ENCODE measurements at places on chromosomes 7 and 10.

GRCh38 chr10:63671317-63671937 lies 150.2 kb downstream of the REEP3 start:
- no peak for DNase-seq

DNA sequence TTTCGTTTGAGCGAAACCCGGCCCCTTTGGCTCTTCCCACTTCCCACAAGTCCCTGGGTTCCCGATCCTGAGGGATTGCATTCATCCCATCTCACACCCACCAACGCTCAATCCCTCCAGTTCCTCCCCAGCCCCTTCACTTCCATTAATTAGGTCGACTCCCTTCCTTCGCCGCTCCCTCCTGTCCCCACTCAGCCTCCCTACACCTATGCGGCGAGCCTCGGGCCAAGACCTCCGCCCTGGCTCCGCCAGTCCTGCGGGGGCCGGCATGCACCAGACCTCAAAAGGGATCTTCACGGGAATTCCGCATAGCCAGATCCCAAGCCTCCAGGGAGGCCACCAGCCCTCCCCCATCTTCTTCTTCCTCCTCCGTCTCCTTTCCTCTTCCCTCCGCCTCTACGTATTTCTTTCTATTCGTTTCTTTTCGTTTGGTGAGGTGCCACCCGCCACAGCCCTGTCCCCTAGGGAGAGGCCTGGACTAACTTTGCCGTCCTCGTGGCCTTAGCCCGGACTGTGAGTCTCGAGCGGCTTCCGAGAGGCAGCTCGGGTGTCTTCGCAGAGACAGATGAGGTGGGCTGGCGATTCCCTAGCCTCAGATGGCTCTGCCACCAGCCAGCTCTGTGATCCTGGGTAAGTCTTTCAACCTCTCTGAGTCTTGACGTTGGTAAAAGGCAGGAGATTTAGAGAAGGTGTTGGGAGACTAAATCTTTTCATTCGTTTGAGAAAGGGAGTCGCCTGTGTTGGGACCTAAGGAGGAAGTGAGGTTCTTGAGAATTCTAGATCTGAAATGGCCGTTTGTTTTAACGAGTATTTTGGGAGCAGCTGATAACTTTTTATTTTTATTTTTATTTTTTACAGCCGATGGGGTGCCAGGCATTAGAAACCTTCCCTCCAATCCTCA lies 8.1 kb upstream of the LBX1 start:
- DNase-seq = no peak

DNA sequence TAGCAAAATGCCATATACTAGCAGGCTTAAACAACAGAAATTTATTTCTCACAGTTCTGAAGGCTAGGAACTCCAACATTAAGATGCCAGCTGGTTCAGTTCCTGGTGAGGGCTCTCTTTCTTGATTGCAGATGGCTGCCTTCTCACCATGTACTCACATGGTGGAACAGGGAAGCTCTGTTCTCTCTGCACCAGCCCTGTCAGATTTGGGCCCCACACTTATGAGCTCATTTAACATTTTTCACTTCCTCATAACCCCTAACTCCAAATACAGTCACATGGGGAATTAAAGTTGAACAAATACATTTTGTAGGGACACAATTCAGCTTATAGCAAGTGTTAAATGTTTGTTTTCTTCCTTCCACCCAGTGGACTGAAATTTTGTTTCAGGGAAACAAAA lies 218.6 kb upstream of the TAC1 start:
- no peak for DNase-seq

- DNase-seq = peak; percentile 81
These were observed 97.1 kb downstream of the RGS10 start for GRCh38 chr10:119445311-119445934.

DNA sequence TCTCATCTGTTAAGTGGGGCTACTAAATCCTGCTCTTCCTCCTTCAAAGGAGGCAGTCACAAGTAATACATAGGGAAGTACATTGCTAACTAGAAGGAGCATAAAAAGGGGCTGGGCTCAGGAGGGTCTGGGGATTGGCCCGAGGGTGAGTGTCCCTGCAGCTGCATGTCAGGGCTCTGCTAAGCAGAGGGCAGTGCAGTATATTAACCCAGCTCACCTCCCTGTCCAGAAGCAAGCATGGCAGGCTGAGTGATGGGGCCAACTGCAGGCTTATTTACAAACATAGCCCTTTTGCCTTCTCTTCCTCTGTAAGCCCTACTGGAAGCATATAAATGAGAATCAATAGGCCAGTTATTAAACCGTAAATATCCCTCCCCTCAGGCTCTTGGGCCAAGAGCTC lies 143.2 kb upstream of the PCBD1 start:
- DNase-seq = no peak

DNA sequence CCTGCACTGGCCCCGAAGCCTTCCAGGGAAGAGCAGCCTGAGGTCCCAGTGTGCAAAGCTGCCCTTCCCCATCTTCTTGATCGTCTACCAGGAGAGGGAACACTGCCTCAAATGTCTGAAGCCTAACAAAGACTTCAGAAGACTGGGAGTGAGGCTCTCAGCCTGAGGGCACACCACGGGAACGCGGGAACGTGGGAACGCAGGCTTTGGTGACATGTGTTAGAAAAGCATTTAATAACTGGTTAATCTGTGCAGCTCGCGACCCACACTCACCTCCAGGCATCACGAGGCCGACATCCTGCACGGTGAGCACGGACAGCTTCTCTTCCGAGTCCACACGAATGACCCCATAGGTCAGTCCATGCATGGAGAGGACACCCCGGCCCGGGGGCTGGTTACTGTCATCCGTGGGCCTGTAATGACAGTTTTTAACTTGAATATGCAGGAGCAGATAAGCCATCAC lies 234.0 kb downstream of the ZMYND11 start:
- DNase-seq = no peak

DNA sequence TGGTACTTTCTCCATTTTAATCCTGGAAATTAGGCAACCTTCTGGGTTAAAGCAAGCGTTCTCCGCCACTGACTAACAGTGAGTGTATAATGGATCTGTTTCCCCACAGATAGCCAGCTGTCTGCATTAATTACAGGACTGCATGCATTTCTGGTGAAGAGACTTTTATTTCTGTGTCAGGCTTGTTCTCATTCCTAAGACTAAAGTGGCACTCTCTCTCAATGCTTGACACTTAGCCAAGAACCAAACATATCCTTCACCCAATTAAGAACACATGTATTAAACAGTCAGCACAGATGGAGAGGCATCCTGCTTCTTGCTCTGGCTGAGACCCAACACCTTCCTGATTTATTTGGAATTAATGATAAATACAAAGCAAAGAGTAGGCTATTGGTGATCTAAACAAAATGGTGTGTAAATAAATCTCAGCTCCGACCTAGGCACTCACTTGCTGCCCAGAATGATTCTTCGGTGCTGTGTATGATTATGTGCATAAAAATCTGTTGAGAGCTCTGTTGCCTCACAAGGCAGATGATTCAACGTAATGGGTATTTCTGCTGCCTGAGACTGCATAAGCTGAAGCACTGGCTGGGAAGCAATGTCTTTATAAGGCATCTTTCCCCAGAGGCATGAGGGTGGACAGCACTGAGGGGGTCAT lies 16.8 kb downstream of the CALU start:
- no peak for DNase-seq

GRCh38 chr10:66783316-66783715 lies 142.5 kb upstream of the LRRTM3 start:
- no peak for DNase-seq

- DNase-seq = peak; percentile 46
These were observed 779 bp downstream of the C1QL3 start for GRCh38 chr10:16520900-16521299.

GRCh38 chr10:3339531-3339950 lies 167.0 kb upstream of the PITRM1 start:
- no peak for DNase-seq

GRCh38 chr10:95035332-95036295 lies 33.7 kb downstream of the CYP2C8 start:
- no peak for DNase-seq

DNA sequence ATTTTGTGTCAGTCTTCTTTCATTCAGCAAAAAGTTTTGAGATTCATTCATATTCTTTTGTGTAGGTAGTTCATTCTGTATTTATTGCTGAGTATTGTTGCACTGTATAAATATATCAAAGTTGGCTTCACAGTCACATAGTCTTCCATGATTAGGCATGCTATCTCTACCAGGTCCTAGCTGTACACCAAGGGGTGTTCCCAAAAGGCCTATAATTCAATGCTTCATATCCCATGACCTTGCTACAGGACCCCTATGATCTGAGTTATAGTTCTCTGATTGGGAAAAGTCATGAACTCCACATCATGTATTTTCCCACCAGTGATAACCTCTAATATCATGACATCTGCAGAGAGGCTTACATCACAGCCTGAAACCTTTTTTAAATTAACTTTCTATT lies 47.3 kb upstream of the MAGI2 start:
- no peak for DNase-seq

DNA sequence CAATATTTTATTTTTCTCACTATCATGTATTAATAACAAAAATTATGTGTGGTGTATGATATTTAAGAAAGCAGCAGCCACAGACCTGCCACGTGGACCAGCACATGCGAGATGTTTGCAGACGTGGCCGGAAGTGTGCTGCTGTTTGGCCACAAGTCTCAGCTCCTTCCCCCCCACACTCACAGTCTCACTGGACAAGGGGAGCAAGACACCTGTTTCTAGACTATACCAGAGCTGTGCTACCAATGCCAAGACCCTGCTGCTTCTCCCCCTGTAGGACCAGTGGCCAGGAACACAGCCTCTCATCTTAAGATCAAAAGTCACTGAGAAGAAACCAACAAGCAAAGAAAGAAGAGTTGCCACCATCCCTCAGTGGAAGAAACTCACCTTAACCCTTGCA lies 258.9 kb upstream of the PPP2R2D start:
- no peak for DNase-seq

GRCh38 chr10:92164036-92164696 lies 126.7 kb downstream of the CPEB3 start:
- no peak for DNase-seq

DNA sequence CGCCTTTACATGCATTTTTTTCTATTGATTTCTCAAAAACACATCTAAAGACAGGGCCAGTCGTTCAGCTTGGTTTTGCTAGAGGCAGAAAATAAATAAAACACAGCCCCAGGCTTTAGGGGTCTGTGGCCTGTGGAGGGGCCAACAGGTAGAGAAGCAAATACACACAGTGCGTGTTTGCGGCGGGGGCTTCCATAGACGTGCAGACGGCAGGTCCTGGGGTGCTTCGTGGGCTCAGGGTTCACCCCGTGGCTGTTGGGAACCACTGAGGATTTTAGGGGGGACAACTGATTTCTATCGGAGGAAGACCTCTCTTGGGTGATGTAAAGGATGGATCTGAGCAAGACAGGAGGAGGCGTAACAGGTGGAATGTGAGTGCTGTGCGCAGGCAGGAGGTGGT lies 445.7 kb upstream of the FOXK1 start:
- DNase-seq = no peak

- DNase-seq = no peak
These were observed 22.0 kb upstream of the BMPR1A start for GRCh38 chr10:86734207-86734988.

- DNase-seq = no peak
These were observed 491 bp upstream of the AKAP9 start for GRCh38 chr7:91940171-91940570.

All from GM12892 (cell line).